ENCODE measurements at places on chromosomes 16 and 17.

GRCh38 chr16:50960517-50961202 lies 190.4 kb downstream of the SALL1 start:
- no peak for DNase-seq

DNA sequence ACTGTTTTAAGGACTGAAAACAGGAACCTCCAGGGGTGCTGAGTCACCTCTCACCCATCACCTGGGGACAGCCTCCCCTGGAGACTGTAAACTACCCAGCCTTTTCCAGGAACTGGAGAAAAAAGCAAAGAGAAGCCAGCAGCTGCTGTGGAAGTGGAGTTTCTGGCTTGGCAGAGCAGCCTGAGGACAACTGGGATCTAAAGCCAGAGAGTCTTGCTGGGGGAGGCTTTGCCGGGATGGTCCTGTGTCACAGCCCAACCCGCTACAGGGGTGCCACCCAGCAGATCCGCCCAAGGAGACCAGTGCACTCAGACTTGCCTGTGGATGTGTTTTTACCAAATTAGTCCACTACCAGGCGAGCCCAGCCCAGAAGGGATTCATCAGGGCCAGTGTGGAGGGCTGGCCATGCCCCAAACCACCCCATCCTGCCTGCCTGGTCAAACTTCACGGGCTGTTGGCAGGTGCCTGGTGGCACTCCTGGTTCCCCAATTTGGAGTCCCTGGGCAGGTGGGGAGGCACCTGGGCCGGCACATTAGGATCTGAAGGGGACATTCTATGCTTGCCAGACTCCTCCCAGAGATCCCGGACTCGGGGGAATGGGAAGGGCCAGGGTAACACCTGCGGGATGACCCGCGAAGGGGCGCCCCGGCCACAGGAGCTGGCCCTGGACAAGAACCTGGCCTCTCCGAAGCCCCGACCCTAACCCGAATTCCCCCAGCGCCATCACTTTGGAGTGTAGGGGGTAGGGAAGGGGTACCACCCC lies 771 bp downstream of the MSRB1 start:
- no peak for DNase-seq

- no peak for DNase-seq
These were observed 119.5 kb upstream of the CORO6 start for GRCh38 chr17:29742210-29742513.

- DNase-seq = no peak
These were observed 12.9 kb upstream of the ZKSCAN2 start for GRCh38 chr16:25270577-25270976.

DNA sequence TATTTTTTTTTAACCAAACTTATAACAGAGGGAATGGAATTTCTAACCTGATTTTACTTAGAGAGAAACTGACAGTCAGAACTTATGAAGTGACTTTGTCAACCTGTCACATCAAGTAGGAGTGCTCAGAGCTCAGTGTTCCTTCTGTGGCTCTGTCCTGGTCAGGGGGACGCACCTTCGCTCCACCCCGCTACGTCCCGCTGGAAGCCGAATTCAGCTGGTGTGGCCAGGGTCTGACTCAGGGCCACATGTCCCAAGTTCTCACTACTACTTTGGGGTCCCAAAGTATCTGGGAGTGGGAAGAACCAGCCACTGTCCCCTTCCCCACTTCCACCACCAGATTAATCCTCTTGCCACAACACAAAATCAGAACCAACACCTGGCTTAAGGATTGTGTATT lies 51.4 kb downstream of the C16orf78 start:
- DNase-seq = no peak

DNA sequence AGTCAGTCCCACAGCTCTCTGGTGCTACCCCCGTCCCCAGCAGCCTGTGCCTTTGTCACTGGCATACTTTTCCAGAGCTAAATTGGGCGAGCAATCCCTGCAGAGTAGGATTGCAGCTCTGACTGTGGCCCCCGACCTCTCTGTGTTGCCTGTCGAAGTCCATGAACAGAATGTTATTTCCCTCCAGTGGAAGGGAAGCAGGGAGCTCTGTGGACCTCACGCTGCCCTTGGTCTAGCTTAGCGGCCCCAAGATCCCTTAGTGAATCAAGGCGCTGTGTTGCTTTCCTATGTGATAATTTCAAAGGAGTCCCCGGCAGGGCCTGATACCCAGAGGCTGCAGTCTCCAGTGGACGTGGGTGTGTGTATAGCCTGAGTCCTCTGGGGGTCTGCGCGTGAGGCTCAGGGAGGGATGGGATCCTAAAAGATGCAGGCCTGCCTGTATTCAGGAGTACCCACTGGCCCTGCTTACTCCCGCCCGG lies 15.5 kb upstream of the CD300A start:
- DNase-seq = no peak

DNA sequence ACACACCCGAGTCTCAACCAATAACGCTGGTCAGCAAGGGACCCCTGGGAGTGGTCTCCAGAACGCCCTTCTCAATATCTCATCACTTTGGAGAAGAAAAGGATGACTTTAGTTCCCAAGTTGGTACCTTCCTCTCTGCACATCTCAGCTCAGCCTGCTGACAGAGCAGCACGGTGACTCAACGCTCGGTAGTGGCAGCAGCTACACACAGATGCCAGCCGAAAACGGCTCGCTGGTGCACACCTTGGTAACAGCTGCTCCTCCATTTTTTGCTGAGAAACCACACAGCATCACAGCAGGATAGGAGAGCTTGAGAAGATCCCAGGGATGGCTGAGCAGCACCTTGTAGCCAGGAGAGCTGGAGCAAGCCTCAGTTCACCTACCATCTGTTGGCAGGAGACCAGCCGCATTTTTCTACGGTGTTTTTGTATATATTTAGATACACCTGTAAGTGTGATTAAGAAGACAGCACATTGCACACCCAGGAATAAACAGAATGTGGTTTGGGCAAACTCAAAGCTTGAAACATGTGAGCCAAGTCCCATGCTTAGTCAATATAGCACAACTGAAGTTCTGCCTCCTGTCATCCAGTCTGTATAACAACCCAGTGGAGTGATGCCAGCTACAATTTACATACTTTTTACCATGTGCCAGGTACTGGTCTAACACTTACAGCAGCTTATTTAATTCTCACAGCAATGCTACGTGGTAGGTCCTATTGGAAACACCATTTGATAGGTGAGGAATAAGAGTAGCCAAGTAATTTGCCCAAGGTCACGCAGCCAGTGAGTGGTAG lies 83.8 kb upstream of the ERCC4 start:
- DNase-seq = no peak

GRCh38 chr16:49484936-49485335 lies 111.3 kb downstream of the C16orf78 start:
- DNase-seq = no peak

DNA sequence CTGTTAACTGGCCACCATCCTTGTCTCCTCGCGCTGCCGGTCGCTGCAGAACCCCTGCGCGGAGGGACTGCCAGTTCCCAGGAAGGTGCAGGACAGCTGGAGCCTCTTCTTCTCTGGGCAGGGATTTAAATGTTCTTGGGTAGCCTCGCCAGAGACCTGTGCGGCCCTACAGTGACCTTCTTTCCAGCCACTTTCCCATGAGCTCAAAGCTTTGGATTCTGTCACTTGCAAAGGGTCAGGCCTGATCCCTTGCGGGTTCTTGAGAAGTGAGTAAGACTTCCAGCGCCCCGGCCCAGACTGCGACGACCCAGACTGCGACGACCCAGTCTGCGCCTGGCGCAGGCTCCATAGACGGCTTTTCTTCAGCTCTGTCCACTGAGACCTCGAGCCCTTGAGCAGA lies 1.4 kb upstream of the SLFN5 start:
- no peak for DNase-seq

DNA sequence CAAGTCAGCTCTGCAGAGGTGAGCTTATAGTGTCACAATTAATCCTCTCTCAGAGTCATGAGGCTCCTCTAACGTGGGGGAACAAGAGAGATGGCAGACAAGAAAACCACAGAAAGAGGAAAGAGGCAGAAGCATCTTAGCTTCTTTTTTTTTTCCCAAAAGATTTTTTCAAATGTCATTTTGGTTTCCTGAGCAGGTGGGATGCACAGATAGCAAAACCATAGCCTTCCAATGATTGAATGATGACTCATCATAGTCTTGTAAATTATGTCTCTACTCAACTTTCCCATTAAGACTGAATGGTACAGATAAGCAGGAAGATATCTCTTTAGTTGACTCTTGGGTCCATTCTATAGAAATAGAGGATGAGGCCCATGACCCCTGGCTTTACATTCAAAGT lies 162.8 kb upstream of the ZFHX3 start:
- no peak for DNase-seq

DNA sequence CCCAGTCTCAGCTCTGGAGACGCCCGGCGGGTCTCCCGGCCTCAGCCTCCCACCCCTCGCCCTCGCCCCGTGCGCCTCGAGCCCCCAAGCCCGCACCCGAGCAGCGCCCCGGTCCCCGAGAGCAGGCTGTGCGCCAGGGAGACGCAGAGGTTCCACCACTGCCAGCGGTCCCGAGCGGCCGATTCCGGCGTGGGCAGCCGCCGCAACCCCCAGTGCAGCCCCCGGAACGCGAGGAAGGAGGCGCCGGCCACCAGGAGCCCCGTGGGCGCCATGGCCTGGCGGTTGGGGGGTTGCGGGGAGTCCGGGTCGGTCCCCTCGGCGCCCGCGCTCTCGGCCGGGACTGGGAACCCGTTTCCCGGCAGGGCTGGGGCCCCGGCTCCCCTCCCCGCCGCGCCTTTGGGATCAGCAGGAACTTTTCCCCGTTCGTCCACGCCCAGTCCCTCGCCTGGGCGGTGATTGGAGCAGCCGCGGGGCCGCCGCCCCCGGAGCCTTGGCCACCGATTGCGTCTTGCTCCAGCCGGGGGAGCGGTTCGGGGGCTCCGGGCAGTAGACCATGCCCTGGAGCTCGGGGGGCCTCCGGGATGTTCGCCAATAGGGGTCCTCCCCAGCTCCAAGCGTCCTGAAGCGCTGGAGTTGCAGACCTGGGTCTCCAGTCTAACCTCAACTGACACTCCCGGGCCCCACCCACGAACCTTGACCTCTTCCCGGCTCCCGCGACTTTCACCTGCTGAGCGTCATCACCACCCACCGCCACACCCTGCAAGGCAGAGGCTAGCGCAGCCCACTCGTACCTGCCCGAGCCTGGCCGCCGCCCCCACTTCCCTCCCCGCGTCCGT lies at the start of gene TLCD2:
TSS of gene TLCD2 (minus strand) at position 407 of the 836 bp plus-strand sequence. CDS start at position 272, 135 bp downstream.
- DNase-seq = no peak

DNA sequence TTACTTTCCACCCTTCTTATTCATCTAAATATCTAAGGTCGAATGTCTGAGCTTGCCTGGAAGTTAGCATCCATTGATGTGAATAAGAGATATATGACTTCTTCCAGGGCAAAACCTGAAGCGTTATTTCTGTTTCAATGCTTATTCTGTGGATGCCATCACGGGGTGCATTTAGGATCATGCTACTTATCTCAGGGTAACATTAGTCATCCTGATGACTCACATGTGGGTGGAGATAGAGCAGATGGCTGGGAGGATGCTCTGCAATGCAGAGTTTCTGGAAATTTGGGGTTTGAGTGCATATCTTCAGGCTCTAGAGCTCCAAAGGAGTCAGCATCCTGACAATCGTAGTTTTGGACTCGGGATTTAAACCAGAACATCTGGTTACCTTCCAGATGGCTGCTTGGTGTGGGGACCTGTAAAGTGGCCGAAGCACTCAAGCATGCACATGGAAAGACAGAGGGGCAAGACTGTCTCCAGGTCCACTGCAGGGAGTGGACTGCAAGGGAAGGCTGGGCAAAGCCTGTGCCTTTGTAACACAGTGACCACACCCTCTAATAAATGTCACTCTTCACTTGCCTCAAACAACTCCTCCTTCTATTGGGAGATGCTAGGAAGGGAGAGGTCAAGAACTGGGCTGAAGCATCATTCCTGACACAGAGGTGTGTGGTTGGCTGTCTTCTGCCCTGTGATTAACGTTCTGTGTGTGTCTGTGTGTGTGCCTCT lies 175.2 kb upstream of the SALL1 start:
- DNase-seq = peak; percentile 2

DNA sequence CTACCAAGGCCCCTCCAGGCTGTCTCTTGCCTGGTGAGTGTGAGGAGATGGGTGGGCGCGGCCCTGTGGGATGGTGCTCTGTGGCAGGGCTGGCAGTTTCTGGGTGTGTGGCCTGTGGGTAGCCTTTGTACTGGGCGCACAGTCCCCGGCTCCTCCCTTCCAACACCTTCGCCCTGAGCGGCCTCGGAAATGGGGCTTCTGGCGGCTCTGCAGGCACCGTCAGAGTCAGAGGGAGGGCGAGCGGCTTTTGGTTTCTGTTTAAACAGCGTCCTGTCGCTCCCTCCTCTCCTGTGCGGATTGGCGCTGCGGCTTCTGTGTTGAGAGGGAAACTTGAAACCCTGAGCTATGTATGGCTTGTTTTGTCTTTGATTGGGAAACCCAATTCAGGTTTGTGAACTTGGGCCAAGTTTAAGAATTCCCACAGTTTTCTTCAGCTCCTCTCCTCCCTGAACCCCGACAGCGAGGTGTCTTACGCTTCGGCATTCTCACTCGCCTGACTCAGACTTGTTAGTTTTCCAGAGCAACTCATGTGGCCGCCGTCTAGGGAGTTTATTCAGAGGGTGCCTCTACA lies 8.3 kb upstream of the ZNF750 start:
- DNase-seq = no peak

DNA sequence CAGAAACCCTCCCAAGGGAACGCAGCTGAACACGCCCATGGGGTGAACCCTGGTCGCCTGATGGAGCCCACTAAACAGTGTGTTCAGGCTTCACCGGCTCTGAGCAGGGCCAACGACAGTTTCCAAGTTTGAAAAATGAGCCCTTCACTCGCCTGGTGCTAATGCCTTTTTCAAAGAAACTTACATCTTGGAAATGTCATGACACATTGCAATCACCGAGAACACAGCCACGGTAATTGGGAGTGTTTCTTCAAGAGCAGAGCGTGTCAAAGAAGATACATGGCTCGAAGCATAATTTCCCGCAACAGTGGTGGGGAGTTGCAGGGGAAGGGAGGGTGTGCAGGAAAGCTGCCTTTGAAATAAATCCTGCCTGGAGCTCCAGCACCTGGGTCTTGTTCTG lies 463.2 kb downstream of the TMEM114 start:
- no peak for DNase-seq

DNA sequence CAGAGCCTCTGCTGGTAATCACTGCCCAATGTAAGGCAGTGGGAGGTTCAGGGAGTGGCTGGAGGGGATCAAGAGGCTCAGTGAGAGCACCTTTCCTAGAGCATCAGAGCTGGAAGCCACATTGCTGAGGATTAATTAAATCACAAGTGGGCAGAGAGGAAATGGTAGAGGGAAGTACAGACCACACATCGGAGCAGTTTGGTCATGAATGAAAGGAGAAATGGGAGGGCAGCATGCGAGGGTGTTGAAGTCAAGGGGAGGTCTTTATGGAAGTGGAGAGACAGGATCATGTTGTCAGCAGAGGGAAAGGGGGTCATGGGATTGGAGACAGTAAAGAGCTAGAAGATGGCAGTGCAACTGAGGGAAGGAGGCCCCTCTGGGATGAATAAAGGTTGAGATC lies 2.3 kb downstream of the CCL17 start:
- no peak for DNase-seq

GRCh38 chr17:43620581-43620980 lies 41.1 kb downstream of the MEOX1 start:
- no peak for DNase-seq

DNA sequence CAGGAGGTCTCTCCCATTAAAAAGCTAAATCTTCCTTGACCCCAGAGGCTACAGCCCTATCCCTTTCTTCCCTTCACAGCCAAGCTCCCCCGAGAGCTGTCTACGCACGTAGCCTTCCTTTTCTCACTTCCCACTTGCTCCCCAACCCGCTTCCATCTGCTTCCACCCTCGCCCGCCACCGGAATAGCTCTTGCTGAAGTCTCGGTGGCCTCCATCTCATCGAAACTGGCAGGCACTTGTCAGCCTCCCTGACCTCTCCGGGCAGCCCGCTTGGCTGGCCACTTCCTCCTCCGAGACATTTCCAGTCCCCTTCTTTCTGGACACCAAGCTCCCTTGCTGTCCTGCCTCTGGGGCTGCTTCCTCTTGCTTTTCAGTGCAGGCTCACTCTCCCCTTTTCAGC lies 10.7 kb upstream of the EPOP start:
- DNase-seq = no peak

GRCh38 chr17:9313346-9313745 lies 262.3 kb downstream of the STX8 start:
- DNase-seq = no peak

All from hematopoietic multipotent progenitor cell treated with erythropoietin and hydrocortisone succinate and interleukin-3 and kit ligand, for 15 days (in vitro differentiated cells).